Stimulated activated CD4-positive, alpha-beta T cell treated with anti-CD3 and anti-CD28 coated beads, Interleukin-4, amount 100 ng/mL, for 1 hour (primary cell): ENCODE measurements at places on chromosomes 16 and 17.
A peak's percentile ranks its signal among the peaks of the same experiment; 100 is the strongest.

DNA sequence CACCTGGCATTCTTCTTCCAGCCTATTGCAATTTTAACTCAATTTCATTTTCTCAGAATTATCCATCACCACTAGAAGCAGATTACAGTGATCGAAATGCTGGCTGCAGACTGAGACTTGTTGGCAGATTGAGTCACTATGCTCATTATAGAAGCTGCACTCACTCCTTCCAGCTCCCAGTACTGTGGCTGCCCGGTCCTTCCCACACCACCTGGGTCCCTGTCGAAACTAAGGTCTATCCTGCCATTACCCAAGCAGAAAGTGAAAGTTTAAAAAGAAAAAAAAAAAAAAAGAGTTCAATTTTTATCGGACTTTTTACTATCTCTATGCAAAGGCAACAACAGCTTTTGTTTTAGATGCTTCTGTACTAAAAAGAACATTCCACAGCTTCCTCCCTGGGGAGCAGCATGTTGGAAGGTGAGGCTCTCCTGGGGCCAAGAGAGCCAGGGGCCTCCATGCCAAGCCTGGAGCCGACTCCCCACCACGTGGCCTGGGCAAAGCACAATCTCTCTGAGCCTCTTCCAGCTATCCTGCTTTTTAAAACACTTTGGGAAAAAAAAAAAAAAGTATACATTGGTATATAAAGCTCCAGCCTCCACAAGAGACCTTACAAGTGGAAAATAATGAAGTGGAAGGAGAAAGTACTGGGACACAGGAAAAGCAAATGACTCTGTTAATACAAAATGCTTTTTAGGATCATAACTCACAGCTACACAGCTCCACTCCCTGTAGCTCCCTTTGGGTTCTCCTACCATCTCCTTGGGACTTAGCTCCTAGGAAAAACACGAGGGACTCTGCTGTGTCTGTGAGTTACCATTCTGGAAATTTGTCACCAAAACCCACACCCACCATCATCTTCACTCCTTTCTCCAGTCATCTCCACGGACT, 77.8 kb downstream of the USP31 start:
- no peak for DNase-seq

GRCh38 chr16:4752351-4753100, 14.4 kb downstream of the ZNF500 start:
- no peak for DNase-seq

- no peak for DNase-seq
These were observed 48.5 kb downstream of the HAPSTR1 start for GRCh38 chr16:9139965-9140364.

GRCh38 chr16:75506574-75506973, 11.3 kb upstream of the CHST6 start:
- no peak for DNase-seq

DNA sequence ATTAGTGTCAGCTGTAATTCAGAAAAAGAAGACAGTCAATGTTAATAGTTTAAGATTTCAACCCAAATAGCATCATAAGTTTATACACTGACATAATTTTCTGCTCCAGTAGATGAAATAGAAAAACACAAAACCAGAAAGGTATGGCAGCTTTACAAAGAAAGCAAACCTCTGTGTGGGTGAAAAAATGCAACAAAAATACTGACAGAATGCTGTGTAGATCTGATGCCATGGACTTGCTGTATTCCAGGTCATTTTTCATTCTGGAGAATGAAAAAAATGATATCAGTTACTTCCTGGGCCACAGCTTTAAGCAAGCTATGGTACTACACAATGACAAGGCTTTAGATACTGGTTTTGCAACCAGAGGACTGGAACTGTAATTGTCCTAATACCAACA, 116.0 kb downstream of the MAP2K4 start:
- DNase-seq: no peak

GRCh38 chr17:72771734-72772133, 320.8 kb downstream of the SLC39A11 start:
- no peak for DNase-seq

- DNase-seq: no peak
These were observed 2.7 kb downstream of the ATP2A1 start for GRCh38 chr16:28880955-28881354.

GRCh38 chr17:79849953-79850352, 10.7 kb upstream of the CBX4 start:
- no peak for DNase-seq

GRCh38 chr16:69410219-69410990, 14.0 kb upstream of the CYB5B start:
- DNase-seq: no peak

DNA sequence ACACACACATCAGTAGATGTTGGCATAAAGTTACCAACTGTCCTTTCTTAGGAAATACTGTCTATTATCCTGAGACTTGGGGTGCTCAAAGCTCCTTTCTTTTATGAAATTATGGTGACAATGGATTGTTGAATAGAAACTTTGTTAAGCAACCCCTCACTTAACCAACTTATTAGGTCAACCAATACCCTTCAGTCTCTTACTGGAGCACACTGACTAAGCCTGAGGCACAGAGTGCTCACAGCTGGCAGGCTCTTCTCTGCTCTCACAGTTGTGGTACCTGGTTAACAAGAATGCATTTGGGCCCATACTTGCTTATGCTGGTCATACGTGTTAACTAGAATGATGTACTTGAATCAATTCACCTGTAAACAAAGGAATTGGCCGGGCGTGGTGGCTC, 24.8 kb downstream of the CD300LF start:
- DNase-seq: no peak

DNA sequence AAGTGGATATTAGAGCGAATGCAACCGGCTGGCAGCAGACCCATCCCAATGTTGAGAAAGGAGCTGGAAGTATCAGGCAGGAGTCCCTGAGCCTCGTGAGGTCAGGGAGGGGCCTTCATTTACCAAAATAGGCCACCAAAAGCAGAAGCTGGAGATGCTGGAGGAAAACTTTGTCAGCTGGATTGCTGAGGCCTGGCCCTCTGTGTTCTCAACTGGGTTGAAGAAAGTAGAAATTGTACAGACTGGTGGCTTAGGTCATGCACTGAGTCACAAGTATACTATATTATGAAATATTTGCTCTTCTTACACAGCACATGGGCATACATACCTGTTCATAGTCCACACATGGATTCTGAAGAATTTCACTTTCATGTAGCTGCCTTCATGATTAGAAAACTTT, 23.2 kb upstream of the TEKT3 start:
- no peak for DNase-seq

- no peak for DNase-seq
These were observed 77.6 kb upstream of the GSE1 start for GRCh38 chr16:85535352-85536072.

GRCh38 chr16:57862698-57863433, 60.6 kb upstream of the KIFC3 start:
- no peak for DNase-seq

DNA sequence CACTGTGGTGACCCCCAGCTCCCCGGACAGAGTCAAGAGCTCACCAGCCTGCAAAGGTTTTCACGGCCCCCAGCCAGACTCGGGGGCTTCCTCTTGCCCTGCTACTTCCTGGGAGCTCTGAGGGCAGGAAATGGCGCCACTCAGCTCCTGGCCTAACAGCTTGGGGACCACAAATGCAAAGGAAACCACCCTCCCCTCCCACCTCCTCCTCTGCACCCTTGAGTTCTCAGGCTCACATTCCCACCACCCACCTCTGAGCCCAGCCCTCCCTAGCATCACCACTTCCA, 375 bp upstream of the SPN start:
- DNase-seq: no peak

DNA sequence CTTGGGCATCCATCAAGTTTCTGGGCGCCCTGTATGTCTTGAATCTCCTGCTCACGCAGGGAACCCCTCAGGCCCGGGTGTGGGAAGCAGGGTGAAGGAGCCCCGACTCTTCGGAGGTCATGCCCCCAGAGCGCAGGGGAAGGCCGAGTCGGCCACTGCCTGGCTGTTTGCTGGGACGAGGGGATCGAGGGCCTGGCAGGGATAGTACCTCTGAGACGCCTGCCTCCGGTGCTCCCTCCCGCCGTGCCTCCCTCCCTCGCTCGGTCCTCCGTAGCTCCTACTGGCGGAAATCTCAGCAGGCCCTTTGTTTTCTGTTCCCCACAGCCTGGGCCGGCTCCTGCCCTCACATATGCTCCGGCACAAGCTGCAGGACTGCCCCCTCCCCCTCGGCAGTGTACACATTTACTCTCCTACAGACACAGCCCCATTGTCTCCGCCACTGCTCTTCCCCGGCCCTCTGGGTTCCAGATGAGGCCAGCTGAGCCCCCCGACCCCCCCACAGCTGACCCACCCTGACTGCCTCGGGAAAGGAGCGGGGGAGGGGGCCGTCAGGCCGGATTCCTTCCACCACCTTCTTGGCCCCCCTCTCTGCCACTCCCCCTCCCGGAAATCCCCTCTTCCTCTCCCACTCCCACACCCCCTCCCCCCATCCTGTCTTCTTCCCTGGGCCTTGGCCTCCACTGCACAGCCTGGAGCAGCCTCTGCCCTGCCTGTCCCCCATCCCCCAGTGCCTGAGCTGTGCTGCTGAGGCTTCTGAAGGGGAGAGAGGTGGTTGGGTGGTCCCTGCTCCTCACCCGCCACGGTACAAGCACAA, 1.4 kb downstream of the TRAF4 start:
- DNase-seq: peak; percentile 38

- no peak for DNase-seq
These were observed 15.4 kb downstream of the CYBC1 start for GRCh38 chr17:82435103-82435502.

- DNase-seq: peak; percentile 92
These were observed at the start of gene UBB for GRCh38 chr17:16380640-16381495. TSS of gene UBB (plus strand) at chr17:16381091. CDS start at chr17:16381908, 817 bp downstream.

GRCh38 chr16:90018652-90019542, at the start of gene DBNDD1:
TSS of gene DBNDD1 (minus strand) at chr16:90019456. CDS start at chr16:90019341, 115 bp downstream.
- DNase-seq: no peak

GRCh38 chr17:77375108-77375916, 234.5 kb downstream of the SEC14L1 start:
- DNase-seq: no peak

- DNase-seq: no peak
These were observed 24.8 kb downstream of the KPNA2 start for GRCh38 chr17:68060336-68060735.

GRCh38 chr17:81489998-81490992, 22.3 kb downstream of the ACTG1 start:
- no peak for DNase-seq

- no peak for DNase-seq
These were observed 7.8 kb downstream of the CSF3 start for GRCh38 chr17:40022961-40023541.

DNA sequence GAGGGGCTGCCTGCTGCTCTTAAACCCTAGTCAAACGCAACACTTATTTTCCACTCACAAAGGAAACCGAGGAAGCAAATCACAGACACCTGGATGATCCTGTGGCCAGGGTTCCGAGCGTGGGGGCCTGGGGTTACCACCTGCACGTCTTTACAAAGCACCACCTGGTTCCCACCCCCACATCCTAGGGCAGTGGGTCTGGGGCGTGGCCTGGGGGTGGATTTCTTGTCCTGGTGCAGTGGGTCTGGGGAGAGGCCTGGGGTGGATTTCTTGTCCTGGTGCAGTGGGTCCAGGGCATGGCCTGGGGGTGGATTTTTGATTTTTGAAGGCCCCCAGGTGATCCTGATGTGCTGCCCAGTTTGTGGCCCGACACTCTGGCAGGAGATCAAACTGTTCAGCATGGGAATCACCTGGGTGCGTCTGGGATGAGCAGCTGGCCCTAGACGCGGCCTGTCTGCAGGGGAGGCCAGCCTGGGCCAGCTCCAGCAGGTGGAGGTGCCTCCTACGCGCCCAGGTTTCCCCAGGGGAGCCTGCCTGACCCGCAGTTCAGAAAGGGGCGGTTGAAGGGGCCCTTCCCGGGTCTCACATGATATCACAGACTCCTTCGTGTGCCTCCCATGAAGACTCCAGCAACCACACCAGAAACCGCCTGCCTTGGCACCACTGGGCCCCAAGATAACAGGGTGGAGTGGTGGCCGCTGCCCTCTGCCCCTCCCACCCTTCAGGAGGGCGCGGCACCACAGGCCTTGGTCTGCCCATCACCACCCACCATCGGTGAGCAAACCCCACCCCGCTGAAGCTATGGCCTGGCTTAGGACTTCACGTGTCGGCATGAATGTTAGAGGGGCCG, 6.3 kb downstream of the HAGH start:
- DNase-seq: no peak

- no peak for DNase-seq
These were observed 39.1 kb downstream of the RMI2 start for GRCh38 chr16:11384184-11384955.

DNA sequence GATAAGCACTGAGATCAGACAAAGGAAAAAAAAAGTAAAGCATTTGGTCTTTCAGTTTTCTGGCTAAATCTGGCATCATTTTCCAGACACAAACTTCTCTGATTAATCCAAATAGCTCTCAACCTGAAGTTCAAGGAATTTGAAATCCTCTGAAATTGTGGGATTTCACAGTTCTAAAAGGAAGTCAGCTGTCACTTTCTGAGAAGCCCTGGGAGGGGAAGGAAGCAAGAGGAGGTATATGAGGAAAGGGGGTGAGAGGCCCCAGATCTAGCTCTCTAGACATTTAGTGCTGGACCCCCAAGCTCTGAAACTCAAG, 17.5 kb upstream of the HOXB9 start:
- DNase-seq: no peak

DNA sequence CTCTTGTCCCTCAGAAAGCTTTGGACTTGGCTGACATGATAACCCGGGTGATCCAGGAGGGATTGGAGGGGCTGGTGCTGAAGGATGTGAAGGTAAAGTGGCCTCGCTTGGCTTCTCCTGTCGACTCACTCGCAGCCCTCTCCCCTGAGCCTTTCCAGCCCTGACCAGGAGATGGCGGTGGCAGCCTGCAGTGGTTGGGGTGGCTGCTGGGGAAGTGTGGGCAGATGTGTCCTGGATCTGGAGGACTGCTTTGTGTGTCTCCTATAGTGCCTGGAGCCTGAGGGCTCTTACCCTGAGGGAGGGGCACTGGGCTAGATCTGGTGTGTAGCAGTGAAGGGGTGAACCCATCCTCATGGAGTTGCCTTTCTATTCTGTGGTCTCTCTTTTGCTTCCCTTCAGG, 17.9 kb downstream of the LIG3 start:
- DNase-seq: peak; percentile 75

- no peak for DNase-seq
These were observed 20.4 kb downstream of the ZNF213 start for GRCh38 chr16:3155181-3155580.

GRCh38 chr17:66518108-66518507, 215.7 kb downstream of the PRKCA start:
- no peak for DNase-seq

GRCh38 chr17:75003070-75003956, 9.2 kb upstream of the MRPL58 start:
- no peak for DNase-seq

DNA sequence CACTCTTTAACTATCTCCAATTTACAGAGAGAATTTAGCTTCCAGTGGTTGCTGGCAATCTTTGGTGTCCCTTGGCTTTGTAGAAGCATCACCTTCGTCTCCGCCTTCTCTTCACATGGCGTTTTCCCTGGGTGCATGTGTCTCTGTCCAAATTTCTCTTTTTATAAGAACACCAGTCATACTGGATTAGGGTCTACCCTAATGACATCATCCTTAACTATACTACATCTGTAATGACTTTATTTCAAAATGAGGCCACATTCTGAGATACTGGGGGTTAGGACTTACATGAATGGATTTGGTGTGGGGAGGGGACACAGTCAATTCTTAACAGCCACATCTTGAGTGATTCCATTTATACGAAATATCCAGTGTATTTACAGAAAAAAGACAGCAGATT, 22.2 kb downstream of the CACNG4 start:
- DNase-seq: no peak

- no peak for DNase-seq
These were observed 1.2 kb downstream of the CHST5 start for GRCh38 chr16:75534560-75535205.
